ENCODE measurements at places on chromosomes 4 and X.

- no peak for DNase-seq
Measured at GRCh38 chrX:125709532-125709931, 389.9 kb downstream of the TEX13C start.

DNA sequence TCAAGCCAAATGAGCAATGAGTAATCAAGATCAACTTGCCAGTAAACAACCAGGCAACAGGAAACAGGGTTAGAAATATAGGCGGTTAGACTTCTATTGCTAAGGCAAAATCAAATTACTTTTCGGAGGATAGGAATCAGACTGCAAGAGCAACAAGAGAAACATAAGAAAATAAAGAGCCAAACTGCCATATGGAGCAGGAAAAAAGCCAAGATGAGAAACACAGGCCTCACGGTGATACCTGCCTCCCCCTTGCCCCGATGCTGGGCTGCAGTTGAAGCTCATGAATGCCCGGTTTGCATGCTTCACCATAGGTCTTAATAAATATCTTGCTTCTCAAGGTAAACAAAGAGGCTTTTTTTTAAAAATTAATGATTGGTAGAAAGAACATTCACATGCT lies 158.4 kb upstream of the MAGEC2 start:
- no peak for DNase-seq

DNA sequence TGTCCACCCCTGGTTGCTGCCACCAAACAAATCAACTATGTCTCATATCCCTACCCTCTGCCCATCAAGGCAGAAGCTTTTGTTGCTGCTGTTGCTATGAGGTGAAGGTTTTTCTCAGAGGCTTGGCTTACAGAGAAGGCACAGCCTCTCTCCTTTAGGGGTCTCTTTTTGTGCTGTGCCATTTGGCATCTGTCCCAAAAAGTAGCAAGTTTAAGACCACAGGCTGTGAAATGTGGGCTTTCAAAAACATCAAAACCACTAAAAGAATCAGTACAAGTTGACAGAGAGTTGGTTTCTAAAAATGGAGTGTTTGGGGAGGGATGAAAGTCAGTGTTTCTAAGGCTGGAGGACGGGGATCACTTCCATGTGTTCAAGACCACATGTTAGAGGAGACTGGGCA lies 634.9 kb downstream of the BCOR start:
- DNase-seq, result no peak

GRCh38 chr4:164313853-164314252 lies 440.1 kb upstream of the SMIM31 start:
- no peak for DNase-seq

DNA sequence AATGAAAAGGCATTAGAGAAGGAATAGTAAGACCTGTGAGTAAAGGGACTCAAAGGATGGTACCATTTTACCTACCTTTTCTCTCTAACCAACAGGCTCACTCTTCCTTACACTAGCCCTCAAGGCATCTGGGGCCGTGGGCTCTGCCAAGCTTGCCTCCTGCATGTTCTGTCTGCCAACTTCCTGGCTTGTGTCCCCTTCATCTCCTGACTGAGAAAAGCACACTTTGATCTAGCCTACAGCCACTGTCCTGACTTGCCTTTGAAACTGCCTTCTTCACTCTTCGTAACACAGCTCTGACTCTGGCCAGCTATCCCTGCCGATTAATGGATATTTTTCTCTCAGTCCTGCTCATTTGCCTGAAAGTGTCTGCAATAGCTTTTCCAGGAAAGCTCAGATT lies 76.5 kb downstream of the RASGEF1B start:
- no peak for DNase-seq

DNA sequence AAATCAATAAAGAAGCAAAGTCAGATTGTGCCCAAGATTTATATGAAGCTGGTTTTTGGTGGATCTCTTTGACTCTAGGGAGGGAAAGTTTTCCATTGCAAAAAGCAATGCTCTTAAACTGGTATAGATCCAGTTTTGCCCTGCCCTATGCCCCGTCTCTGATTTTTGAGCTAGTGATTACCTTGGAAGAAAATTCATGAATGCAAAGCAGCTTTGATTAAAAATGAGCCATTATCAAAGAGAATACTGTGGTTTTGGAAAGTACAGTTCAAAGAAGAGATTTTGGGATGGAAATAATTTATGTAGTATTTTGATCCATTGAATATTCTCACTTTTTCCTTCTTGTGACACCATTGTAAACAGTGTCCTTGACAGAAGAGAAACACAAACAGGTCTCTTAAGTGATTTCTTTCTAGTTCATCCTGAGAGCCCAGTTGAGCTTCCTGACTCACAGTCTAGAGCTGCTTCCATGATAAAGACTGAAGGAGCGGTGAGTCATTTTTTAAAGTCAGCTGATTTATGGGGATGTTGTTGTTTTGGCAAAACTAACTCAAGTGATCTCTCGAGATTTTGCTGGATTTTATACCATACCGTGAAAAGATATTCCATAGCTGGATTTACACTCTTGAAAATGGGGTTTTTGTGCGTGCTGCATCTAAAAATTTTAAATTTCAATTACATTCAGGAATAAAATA lies 76.7 kb downstream of the AFF1 start:
- no peak for DNase-seq

- no peak for DNase-seq
Measured at GRCh38 chr4:3355266-3355748, 62.5 kb downstream of the RGS12 start.

DNA sequence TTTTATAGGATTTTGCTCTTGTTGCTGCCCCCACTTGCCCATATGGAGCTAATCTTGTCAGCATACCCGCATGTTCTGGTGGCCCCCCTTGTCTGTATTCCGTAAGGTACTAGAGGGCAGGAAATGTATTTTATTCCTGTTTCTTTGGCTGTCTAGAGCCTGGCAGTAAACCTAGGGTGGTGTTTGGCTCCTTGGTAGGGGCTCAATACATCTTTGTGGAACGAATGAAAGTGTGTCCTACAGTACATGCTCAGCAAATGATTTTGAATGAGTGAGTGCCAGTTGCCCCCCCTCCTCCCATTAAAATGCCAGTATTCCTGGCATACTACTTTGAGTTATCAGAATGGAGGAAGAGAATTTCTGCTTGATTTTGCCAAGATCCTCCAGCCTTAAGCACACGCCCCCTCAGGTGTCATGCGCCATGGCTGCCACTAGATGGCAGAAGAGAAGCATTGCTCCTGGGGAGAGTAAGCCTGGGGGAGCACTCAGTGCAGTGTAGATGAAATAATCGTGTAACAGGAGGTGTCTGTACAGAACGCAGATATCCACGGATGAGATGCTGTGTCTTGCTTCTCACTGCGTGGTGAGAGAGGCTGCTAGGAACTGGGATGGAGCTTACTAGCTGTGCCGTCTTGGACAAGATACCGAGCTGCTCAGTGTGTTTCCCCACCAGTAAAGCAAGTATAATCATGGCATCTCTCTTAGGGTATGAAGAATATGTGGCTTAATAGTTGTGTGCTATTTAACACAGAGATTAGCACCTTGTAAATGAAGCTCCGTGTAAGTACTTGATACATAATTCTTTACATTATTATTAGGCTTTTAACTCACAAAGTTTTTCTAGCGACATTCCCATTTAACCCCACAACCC lies 17.2 kb upstream of the RNF212 start:
- peak; percentile 60 for DNase-seq

DNA sequence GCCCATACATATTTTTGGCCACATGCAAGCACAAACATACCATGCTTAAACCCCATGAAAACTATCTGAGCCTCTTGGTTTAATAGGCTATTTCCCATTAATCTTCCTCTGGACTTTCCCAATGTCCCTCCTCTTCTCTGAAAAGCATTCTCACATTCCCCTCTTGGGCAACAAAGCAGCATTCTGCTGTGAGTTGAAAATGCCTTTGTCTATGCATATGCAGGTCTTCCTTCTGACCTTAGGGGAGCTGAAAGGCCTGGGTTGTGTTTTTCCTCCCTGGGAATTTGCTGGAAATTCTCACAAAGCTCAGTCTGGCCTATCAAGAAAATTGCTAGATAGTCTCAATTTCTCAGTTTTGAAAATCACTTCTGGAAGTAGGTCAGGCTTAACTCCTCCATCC lies 4.2 kb downstream of the VSIG4 start:
- no peak for DNase-seq

DNA sequence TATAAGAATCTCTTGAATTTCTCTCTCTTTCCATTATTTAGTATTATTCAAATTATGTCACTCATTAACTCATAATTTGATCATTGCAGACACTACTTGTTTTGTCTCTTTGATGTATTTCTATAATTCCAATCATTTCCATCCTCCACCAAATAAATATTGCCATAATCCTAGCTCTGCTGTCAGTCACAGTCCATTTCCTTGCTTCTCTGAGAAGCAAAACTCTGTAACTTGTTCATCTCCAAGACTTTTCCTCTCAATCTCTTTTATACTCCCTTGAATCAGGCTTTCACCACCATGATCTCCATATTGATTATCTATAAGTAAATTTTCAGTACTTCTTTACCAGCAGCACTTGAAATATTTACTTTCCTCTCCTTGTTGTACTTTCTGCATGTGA lies 135.9 kb downstream of the SCLT1 start:
- DNase-seq, result no peak

GRCh38 chr4:151599863-151600262 lies 160.9 kb downstream of the GATB start:
- DNase-seq, result no peak

- no peak for DNase-seq
Measured at GRCh38 chrX:153878345-153878744, 7.6 kb downstream of the L1CAM start.

- no peak for DNase-seq
Measured at GRCh38 chr4:20106921-20107320, 144.8 kb upstream of the SLIT2 start.

DNA sequence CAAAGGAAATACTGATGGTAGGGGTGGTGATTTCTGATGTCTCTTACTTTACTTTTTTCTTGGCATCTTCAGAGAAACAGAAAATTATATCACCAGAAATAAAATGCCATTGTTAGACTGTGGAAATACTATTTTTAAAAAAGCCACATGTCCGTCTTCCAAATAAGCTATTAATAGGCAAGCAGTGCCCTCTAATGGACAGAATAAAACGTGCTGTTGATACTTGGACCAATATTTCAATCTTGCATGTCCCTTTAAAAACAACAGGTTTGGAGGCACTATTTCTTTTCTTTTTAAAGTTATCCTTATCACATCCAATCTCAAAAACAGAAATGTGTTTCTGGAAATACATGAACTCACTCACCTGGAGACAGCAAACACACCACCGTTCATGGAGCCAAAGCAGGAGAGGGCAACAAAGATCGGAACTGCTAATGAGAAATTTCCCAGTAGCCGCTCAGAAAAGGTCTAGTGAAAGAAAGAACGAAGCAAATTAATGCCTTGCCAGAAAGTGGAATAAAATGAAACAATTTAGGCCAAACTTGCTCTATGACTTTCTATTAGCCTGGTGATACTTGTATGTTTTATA lies 59.2 kb downstream of the SLC7A11 start:
- no peak for DNase-seq

- no peak for DNase-seq
Measured at GRCh38 chr4:38001927-38002326, 41.7 kb downstream of the PTTG2 start.

DNA sequence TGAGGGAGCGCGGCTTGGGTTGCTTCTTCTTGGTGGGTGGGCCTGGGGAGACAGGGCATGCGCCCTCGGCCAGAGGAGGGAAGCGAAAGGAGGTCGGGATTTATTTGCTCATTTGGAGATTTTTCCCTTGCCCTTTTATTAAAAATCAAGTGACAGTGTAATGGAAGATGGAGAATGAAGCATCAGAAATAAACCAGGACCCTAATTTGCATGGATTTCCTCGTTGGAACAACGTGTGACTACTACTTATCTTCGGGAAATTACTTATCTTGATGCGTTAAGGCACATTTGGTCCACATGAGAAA lies 709 bp upstream of the CLOCK start:
- DNase-seq, result no peak

GRCh38 chr4:48137846-48138245 lies 3.8 kb upstream of the TXK start:
- no peak for DNase-seq

DNA sequence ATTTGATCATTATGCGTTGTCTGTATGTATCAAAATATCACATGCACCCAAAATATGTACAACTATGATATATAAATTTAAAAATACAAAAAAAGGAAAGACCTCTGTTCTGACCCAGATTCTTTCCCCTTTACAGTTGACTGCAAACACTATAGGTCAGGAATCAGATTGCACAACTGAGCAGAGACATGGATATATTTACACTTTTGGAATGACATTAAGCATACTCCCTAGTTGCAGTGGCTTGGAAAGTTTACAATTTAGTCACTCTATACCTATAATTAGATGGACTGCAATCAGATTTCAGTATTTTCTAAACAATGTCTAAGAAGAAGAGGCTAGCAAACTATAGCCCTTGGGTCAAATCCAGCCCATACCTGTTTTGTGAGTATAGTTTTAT lies 98.5 kb upstream of the INPP4B start:
- DNase-seq, result no peak

- DNase-seq, result no peak
Measured at GRCh38 chr4:145279122-145279960, 99.0 kb upstream of the OTUD4 start.

- DNase-seq, result no peak
Measured at GRCh38 chrX:149346306-149346705, 158.8 kb downstream of the IDS start.

- DNase-seq, result no peak
Measured at GRCh38 chr4:176563591-176563990, 229.1 kb downstream of the VEGFC start.

- no peak for DNase-seq
Measured at GRCh38 chr4:172357006-172357540, 543.9 kb downstream of the GALNTL6 start.

GRCh38 chrX:46165866-46166265 lies 379.4 kb downstream of the ZNF674 start:
- DNase-seq, result no peak

- no peak for DNase-seq
Measured at GRCh38 chr4:71253545-71253944, 85.3 kb upstream of the SLC4A4 start.

GRCh38 chr4:4481399-4481994 lies 60.4 kb downstream of the STX18 start:
- DNase-seq, result no peak

GRCh38 chr4:108465886-108466500 lies 154.4 kb upstream of the RPL34 start:
- DNase-seq, result no peak

DNA sequence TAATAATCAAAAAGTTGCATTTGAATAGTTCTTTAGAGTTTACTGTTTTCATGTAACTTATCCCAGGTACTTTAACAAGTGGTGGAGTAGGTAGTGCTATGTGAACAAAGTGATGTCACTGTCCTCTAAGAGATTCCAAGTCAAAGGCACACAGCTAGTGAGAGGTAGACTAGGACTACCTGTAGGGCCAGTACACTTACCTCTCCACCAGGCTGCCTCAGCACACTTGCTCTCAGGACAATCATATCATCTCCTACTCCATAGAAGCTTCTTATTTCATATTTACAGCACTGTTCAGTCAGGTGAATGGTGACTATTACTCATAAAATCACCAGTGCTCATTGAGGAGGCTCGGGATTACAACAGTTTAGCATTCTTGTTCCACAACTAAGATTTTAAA lies 173.0 kb upstream of the EMCN start:
- DNase-seq, result no peak

DNA sequence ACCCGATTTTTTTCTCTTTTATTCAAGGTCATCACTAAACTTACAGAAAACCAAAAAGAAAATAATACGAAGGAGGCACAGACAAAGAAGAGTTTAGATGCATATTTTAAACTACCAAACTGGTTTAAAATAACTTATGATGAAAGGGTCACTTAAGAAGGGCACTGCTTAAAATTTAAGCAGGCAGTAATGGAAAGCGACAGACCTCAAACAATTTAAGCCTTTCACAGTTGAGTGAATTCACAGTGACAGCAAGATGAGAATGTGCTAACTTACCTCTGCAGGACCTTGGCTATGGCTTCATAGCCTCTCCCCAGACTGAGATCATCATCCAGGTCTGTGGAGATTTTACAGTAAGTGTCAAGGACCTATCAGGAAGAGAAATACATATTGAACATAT lies 112.1 kb downstream of the TTC29 start:
- DNase-seq, result no peak

All from anterior cingulate cortex (tissue), 58 donors.